ENCODE measurements at places on chromosomes 2 and 18.

GRCh38 chr18:60322591-60322990, 50.0 kb downstream of the MC4R start:
- no peak for DNase-seq

GRCh38 chr2:5387406-5387805, 304.8 kb upstream of the SOX11 start:
- DNase-seq = no peak

- DNase-seq = no peak
These were observed 935 bp downstream of the SLC30A3 start for GRCh38 chr2:27261926-27262298.

GRCh38 chr2:75558786-75559679, 1.7 kb downstream of the EVA1A start:
- DNase-seq = no peak

GRCh38 chr2:106841886-106842645, 43.9 kb downstream of the ST6GAL2 start:
- no peak for DNase-seq

DNA sequence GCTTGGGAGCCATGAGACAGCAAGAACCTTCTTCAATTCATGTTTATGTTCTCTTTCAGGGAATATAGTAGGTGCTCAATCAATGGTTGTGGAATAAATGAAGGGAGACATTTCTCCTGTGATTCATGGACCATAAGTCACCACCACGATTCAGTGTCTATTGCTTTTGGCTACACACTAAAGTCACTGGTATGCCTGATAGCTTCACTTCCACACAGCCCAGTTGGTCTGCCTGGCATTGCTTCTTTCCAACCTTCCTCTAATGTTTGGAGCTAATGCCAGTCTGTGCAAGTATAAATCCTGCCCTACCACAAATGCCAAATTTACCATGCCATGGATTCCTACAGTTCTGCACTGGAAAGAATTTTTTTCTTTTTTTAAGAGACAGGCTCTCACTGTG, 1.3 kb upstream of the CXCR1 start:
- no peak for DNase-seq

DNA sequence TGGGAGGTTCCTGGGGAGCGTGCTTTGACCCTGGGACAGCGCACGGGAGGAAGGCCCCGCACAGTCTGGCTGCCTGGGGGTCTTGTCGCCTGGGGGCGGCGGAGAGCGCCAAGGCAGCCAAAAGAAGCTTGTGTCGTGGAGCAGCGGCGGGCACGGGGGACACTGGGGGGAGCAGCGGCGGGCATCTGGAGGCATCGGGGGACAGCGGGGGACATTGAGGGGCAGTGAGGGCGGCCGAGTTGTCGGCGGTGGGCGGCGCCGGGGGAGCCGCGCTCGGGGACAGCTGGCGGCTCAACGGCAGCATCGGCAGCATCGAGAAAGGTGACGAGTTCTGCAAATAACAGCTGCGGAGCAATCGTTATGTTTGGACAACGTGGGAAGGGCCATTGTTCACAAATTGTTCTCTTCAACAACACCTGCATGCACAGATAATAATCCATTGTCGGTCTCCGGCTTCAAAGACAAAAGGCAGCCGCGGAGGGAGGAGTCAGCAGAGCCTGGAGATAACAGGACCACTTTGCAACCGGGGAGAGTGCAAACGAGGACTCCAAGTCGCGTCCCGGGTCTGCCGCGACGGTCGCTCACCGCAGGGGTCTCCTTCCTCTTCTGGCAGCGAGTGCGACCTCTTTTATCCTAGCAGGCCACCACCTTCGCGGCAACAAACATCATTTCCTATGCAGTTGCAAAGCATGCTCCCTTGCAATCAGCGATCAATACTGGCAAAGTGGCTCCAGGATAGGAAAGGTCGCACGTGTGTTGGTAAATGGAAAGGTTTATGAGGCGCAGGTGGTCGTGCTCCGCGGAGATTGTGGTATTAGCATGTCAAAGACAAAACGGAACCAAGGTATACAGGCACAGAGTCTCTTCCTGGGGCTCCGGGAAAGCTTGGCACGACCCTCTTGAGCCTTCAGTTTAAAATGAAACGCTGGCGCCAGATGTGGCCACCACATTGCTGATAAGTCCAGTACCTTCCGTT, 132.3 kb upstream of the DLX2 start:
- DNase-seq = no peak

DNA sequence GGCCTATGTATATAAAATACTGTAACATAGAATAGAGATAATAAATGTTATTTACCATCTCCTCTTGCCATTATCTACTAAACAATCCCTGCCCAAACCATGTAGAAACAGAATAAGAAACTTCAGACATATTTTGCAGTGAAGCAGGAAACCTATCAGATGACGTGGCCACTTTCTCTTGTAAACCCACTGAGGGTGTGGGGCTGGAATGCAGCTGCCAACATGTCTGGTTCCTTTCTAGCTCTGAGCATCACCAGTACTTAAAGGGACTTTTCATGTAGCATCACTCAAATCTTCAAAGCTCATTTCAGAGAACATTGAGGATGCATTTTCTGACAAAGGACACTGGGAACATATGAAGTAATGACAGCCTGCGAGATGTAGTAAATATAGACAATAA, 251.8 kb downstream of the LPIN1 start:
- DNase-seq = no peak

DNA sequence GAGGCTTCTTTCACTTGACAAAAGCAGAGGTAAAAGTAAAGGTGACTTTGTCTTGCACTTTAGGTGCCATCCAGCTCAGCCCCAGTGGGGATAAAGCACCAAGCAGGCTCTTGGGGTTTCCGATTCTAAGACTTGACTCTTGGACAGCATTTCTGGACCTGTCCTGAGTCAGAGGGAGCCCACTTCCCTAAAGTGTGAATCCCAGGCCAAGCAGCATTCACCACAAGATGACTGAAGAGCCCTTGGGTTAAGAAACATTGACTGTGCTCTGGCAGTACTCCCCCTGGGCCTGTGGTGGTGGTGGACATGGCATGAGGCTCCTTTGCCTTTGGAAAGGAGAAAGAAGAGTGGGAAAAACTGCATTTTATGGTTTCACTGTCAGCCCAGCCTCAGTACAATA, 638.0 kb upstream of the VRK2 start:
- no peak for DNase-seq

DNA sequence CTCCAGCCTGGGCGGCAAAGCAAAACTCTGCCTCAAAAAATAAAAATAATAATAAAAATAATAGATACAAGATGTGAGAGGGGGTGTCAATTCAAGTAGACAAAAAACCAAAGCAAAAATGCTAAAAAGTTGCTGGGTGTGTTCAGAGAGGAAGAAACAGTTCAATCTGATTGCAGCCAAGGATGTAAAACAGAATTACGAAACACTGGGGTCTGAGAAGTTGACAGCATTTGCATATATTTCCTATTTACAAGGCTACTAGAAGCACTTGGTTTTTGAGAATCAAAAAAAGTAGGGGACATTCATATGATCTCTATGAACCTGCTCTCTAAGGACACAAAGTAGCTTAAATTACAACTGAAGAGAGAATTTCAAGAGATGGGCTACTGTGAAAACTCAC, 7.6 kb downstream of the TRIP12 start:
- no peak for DNase-seq

DNA sequence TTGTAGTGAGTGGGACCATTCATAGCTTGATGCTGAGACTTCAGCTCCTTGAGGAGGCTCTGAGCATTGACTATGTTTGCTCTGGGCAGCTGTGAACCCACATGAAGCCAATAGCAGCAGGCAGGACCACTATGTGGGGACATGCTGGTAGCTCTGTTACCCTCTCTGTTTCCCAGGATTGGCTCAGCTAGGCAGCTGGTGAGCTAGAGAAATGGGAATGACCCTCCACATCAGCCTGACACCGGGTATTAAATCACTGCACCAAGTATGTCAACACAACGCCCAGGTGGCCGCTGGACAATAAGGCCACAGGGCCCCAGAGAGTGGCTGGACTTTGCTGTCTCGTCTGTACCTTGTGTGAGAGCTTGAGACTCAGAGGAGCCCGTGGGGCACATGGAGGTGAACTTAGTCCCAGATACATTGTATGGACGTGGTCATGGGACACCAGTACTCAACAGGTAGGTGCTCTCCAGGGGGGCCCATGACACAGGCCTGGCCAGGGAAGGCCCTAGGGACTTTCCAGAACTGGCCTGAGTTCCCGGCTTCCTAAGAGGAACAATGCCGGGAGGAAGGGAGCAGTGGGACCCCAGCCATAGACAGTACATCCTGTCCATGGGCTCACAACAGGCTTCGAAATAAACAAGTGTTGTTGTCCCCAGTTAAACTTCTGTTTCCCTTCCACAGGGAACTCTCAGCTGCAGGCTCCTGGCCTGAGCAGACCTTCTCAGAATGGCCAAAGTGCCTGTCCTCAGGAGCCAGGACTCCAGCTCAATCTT, 35.2 kb downstream of the HS1BP3 start:
- DNase-seq = no peak

All from nucleus accumbens (tissue), 56 donors.